ENCODE measurements at places on chromosomes 7 and 10.

DNA sequence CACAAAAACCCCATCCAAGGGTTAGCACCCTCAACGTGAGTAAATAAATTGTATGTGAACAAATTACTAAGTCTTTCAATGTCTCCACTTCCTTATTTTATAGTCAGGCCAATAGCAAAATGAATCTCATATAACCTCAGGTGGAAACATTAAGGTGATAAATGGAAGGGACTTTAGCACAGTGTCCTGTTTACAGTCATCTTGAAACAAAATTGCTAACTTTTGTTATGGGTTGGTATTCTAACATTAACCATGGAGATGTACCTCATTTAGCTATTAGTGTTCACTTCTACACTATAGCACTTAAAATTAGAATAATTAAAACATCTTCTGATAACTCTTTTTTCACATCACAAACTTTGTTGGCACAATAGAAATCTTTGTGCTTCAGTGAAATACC lies 255.8 kb upstream of the CNTNAP2 start:
- no peak for DNase-seq

DNA sequence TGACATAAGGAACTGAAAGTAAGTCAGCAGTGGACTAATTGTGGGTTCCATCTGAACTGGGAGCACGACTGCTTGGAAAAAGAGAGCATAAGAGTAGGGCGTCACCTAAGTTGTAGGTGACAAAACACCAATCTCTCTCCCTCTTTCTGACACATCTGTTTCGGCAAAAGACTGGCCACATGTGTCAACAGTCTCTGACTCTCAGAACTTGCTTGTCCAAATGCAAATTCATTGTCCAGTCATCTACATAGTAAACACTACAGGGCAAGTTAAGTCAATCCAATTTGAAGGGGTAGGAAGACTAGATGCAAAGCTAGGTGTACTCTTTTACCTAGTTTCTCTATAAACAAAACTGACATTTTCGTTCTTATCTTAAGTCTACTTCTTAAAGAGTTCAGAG lies 87.7 kb downstream of the ZNF438 start:
- DNase-seq: no peak

DNA sequence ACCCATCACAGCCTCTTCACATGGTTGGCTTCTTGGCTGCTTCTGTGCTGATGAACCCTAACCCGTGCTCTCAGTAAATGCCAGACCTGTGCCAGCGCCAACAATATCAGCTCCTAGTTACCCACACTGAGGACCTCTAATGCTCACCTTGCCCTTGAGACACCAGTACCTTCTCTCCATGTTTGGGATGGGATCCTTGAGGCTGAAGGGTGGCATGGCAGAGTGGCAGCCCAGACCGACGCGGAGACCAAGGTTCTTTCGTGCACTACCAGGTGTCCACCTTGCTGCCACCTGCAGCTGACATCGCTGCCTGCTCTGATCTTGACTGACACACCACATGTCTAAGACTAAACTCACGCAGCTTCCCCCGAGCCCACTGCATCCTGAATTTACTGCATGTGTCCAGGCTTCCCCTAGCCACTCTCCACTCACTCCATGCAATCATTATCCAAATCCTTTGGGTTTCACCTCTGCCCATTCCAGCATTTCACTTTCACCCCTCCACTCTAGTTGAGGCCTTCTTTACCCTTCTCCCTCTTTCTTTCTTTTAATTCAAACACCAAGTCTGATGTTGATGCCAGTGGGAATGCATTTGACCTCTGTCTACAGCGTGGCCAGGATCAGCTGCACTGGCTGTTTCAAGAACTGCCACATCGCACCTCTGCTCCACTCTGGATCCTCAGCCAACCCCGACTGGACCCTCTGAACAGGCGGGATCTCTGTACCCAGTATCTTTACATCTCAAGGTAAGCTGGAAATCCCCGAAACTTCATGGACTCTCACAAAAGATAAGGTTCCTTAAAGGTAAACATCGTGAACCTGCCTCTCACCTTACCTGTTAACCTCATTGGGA lies 294.9 kb downstream of the GLRX3 start:
- no peak for DNase-seq

- DNase-seq: no peak
Observed at GRCh38 chr7:85997515-85997914, 646.2 kb upstream of the GRM3 start.

All from GM04504 (cell line).